CD4-positive, alpha-beta T cell (primary cell): ENCODE measurements at places on chromosomes 5 and 9.

GRCh38 chr5:15821506-15821905 is 321.5 kb downstream of the FBXL7 start:
- no peak overlapping the region for H3K4me3 ChIP-seq
- H3K36me3 ChIP-seq = no peaks in the 10 kb centered on the region
- no peaks in the 10 kb centered on the region for H3K4me1 ChIP-seq
- H3K27me3 ChIP-seq = no peaks in the 10 kb centered on the region
- no peak for DNase-seq

DNA sequence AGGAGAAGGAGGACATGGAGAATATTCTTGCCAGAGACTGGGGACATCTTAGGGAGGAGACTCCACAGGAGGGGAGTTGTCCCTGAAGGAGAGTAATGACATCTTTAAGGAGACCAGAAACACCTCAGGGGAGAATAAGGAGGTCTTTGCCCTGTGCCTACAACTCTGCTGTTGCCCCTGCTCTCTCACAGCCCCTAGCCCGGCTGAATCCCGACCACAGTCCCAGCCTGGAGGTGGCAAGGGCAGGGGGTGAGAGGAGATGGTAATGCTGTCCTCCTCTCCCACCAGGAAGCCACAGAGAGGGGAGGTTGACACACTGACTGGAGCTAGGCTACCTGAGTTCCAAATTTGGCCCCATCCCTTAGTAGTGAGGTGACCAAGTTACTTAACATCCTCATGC is 30.2 kb upstream of the ENHO start:
- H3K36me3 ChIP-seq = no peaks in the 10 kb centered on the region
- H3K27ac ChIP-seq = no peak overlapping the region
- H3K4me1 ChIP-seq = no peaks in the 10 kb centered on the region
- no peak overlapping the region for H3K4me3 ChIP-seq
- peaks cover 4% of the 10 kb centered on the region for H3K27me3 ChIP-seq
- DNase-seq = no peak

DNA sequence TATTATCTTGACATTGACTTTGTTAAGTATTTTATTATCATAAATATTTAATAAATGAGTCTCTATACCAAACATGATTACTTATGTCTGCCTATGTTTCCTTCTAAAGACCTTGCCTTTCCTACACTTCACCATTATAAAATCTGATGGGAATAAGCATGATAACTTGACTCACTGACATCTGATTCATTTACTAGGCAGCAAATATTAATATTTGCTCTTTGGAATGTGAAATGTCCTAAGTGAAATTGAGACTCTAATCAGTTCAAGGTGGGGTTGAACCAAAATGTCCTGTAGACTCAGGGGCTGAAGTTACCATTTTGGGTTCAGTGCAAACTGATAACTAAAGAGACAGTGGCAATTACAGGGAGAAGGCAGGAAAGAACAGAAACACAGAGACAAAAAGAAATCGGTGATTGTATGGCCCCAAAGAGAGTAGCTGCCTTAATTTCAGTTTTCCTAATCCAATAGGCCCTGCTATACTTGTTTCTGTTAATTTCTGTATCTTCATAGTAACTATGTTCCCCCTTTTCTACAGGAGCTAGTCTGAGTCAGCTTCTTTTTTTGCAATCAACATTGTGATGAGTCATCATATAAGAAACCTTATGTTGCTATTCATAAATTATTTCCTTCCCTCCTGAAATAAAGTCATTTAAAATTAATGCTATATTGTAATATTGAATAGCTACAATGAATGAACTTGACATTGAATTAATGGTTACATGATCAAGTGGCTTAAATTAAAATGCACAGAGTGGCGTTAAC is 296.8 kb downstream of the PDE4D start:
- DNase-seq = no peak
- H3K27me3 ChIP-seq = no peaks in the 10 kb centered on the region
- no peak overlapping the region for H3K27ac ChIP-seq
- no peaks in the 10 kb centered on the region for H3K36me3 ChIP-seq

DNA sequence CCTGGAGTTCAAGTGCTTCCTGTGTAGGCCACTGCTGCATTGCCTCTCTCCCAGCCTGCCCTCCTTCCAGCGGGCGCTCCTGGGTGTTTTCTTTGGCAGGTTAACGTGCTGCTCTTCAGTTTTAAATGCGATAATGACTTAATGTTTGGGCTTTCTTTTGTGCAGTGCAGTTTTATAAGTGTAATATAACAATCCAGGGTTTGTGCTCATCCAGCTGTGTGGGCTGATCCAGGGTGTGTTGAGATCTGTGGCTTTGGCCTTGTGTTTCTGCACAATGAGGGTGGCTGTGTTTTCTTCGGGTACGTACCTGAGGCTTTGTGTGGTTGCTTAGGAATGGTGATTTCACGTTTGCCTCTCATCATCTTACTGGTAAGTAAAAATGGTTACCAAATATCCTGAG is 50.6 kb downstream of the PCSK5 start:
- H3K4me1 ChIP-seq = no peaks in the 10 kb centered on the region
- H3K27ac ChIP-seq = no peak overlapping the region
- H3K36me3 ChIP-seq = no peaks in the 10 kb centered on the region
- H3K4me3 ChIP-seq = no peak overlapping the region
- no peaks in the 10 kb centered on the region for H3K27me3 ChIP-seq

- no peaks in the 10 kb centered on the region for H3K36me3 ChIP-seq
- no peak overlapping the region for H3K27ac ChIP-seq
- no peaks in the 10 kb centered on the region for H3K27me3 ChIP-seq
- DNase-seq = no peak
- peaks cover 10% of the 10 kb centered on the region for H3K4me1 ChIP-seq
These were observed 34.4 kb upstream of the RANBP6 start for GRCh38 chr9:6049798-6050197.

GRCh38 chr5:95857185-95857945 is 34.8 kb upstream of the GLRX start:
- no peak overlapping the region for H3K27ac ChIP-seq
- no peak overlapping the region for H3K4me3 ChIP-seq
- H3K36me3 ChIP-seq = no peaks in the 10 kb centered on the region
- peaks cover 8% of the 10 kb centered on the region for H3K4me1 ChIP-seq
- no peaks in the 10 kb centered on the region for H3K27me3 ChIP-seq
- no peak for DNase-seq

DNA sequence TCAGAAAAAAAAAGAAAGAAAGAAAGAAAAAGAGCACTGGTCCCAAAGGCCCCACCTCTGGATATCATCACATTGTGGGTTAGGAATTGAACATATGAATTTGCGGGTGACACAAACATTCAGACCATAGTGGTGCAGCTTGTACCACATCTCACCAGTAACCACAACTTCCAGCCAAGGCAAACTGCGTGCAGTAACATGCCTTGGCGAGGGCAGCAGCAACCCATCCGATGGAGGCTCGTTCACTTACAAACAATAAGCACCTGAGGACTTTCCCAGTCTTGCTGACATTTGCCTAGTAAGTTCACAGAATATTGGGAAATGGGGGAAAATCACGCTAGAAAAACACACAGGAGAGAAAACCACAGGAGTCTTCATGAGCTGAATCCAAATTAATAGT is 508.1 kb downstream of the ZNF608 start:
- no peaks in the 10 kb centered on the region for H3K36me3 ChIP-seq
- H3K4me1 ChIP-seq = no peaks in the 10 kb centered on the region
- no peak overlapping the region for H3K27ac ChIP-seq
- H3K27me3 ChIP-seq = no peaks in the 10 kb centered on the region
- H3K4me3 ChIP-seq = no peak overlapping the region
- DNase-seq = no peak
